ENCODE measurements at places on chromosomes 6 and 20. TPM values are rescaled to one million over a fixed set of nuclear protein-coding genes. Genes with fewer than 3 reads are reported as not detected.

The TBP gene
- 19.1 TPM for total RNA-seq

The GPR63 gene
- total RNA-seq = 0.51 TPM

The SFTA2 gene
- total RNA-seq = not detected

The RAB44 gene
- total RNA-seq = 0.06 TPM

The TUBB2B gene
- total RNA-seq = 1.6 TPM
